ENCODE measurements at places on chromosomes 6 and 20.

DNA sequence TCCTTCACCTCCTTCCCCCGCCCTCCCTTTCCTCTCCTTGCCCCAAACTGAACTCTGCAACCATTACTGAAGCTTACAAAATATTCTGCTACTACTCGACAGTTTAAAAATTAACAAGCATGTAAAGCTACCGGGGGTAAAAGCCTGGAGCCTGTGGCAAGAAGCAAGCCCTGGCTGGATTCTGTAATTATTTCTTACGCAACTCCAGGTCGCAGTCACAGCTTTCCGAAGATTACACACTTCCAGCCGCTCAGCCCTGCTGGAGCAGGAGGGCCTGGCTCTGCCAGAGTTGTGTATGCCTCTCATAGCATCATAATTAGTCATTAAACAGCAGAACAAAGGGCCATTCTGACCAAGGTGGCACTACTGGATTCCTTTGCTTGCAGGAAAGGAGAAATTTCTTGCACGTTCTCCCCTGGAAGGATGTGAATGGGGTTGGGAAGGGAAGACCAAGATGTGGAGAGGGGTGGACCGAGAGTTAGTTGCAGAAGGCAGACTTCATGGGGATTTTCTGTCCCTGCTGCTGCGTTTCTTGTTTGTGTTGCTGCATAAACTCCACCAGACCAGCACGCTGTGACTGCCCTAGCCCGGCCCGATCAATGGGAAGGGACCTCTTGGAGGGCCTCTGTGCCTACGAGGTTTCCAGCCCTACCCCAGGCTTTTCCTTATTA lies 23.6 kb downstream of the FOXQ1 start:
- no peak for DNase-seq

- DNase-seq = no peak
Measured at GRCh38 chr6:140178935-140179334, 804.5 kb upstream of the CITED2 start.

DNA sequence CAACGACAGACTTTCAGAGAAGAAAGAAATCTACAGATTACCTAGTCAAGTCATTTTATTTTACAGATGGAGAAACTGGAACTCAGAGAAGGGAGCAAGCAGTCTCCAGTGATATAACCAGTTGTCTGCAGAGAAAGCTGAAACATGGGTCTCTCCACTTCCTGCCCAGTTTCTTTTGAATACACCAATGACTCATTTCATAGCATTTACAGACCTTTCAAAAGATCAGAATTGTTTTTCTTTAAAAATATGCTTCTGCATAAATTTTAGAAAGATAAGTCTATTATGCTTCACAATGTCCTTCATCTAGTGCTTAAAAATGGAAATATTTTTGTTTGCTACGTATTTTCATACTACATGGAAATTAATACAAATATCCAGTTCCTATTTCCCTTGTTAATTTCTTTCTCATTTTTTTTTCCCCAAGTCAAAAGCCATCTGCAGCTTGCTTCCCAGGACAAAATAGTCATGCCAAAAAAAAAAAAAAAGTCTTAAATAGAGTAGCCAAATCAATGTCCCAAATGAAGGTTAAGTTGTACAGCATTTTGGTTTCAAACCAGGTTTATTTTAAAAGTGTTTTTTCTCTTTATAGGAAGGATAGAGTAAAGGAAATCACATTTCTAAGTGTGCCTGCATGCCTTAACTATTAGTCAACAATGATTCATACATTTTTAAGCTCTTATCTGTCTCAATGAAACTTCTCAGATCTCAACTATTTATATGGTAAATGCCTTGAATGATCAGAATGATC lies 36.9 kb downstream of the ARHGAP18 start:
- DNase-seq = no peak

DNA sequence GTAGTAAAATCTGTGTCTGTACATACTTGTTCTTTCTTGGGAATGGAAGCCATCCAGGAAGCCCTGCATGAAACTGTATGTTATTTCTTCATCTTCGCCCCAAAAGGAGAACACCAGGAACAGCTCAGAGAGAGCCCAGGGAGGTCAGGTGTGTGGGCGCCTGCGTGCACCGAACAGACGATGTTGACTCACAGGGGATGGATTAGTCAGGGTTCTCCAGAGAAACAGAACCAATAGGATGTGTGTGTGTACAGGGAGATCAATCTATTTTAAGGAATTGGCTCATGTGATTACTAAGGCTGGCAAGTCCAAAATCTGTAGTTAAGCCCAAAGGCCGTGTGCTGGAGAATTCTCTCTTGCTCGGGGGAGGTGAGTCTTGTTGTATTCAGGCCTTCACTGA lies 45.7 kb downstream of the RNASET2 start:
- DNase-seq = no peak
